ENCODE measurements at places on chromosomes 13 and 19.

DNA sequence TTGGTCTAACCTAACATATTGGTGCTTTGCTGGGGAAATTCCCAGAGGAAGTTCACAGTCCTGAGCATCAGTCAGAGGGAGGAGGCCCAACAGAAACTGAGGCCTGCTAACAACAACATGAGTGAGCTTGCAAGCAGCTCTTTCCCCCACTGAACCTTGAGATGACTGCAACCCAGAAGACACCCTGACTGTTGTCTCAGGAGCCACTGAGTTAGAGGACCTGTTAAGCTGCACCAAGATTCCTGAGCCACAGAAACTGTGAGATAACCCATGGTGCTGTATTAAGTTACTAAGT, 193.2 kb upstream of the UBL3 start:
- DNase-seq = no peak

DNA sequence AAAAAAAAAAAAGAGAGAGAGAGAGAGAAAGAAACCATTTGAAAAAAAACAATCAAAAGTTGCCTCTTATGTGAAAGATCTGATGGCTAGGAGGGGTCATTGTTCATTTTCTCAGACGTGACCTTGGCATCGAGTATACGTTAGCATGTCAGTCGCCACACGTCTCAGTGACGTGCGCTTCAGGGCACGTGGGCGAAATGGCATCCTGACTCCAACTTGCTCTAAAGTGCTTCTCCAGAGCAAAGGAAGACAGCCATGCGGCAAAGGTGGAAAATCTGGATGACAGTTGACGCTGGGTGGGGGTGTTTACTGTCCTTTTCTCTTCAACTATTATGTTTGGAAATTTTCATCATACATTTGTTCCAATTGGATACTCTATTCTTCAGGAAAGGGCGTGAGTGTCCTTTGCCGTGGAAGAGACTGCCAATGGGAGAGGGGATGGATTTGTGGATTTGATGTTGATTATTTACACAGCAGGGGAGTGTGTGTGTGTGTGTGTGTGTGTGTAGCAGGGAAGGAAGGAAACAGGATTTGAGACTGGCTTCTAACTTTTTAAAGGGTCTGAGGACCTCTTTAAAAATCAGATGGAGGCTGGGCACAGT, 25.0 kb downstream of the KLF2 start:
- no peak for DNase-seq

- peak; percentile 21 for DNase-seq
These were observed 243.5 kb downstream of the RGCC start for GRCh38 chr13:41700790-41701310.

- no peak for DNase-seq
These were observed 1.8 kb downstream of the NXNL1 start for GRCh38 chr19:17458970-17459369.

DNA sequence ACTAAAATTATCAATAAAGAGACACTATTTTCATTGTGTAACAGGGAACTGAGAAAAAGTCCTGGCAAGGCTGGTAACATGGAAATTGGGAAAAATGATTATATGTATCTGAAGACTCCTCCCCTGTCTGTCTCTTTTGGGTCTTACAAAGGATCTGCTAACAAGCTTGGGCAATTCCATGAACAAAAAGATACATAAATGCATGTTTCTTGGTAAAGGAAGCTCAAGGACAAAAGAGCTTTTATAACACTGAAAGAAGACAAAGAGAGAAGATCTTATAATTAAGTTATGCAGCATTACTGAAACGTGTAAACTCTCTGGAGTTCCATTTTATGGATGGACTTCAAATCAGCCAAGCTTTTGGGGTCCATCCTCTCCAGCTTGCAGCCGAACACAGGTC, 29.2 kb downstream of the EFNB2 start:
- DNase-seq = no peak

- DNase-seq = no peak
These were observed 29.3 kb downstream of the FAM124A start for GRCh38 chr13:51251480-51251879.
